ENCODE measurements at places on chromosomes 3 and 15.

DNA sequence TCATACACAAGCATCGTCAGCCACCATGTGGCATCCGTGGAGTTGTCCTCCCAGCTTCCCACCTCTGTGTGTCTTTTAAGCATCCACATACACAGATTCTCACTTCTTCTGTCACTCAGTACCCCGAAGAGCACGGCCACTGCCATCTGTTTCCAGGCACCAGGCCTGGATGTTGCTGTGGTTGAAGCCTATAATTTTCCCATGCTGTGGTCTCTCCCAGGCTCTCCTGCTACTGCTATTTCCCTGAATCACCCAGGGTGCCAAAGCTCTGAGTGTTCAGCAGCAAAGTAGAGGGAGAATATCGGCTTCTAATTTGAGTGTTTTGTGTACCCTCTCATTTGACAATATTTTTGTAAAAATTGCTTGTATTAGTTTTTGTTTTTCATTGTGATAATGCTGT lies 265.7 kb downstream of the DIPK2A start:
- no peak for DNase-seq

DNA sequence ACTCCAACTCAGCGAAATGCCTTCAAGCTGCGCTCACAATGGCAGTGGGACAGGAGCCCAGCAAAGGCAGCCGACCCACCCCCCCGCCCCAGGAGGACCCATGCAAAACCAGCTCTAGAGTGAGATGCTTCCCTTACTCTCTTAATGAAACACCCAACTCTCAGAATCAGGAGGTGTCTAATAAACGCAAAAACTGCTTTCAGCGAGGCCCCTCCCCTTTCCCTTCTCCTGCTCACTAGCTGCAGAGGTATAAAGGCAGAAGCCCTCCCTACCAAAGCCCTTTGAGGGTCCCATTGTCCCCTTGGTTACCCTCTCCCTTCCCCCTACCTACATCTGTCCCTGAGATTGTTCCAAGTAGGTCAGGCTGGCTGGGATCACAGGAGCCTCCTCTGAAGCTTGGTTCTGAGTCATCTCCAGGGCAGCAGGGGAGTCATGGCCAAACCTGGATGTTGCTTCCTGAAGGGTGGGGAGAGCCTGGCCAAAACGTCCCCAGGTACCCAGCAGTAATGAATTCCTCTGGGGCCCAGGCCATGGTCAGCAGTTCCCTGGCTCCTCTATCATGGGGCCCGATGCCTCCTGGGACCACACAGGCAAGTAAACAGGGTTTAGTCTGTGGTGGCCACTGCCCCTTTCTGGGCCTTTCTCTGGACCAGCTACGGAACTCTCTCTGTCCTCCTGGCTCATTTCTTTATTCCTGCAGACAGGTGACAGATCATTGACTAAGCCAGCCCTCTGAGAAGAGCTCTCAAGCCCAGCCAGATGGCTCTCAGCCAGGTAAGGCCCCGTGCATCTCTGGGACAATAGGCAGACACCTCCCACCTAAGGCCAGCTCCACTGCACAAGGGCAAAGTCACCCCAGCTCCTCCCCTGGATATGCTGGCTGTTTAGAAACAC lies 8.6 kb downstream of the KLHL25 start:
- DNase-seq, result peak; percentile 53

GRCh38 chr3:135349254-135349948 lies 554.3 kb downstream of the EPHB1 start:
- no peak for DNase-seq

- DNase-seq, result peak; percentile 47
Measured at GRCh38 chr15:74655424-74655823, 39.8 kb downstream of the CLK3 start.

- DNase-seq, result peak; percentile 19
Measured at GRCh38 chr3:51384055-51384725, 901 bp upstream of the MANF start.

- DNase-seq, result no peak
Measured at GRCh38 chr3:30439451-30440053, 166.8 kb upstream of the TGFBR2 start.

DNA sequence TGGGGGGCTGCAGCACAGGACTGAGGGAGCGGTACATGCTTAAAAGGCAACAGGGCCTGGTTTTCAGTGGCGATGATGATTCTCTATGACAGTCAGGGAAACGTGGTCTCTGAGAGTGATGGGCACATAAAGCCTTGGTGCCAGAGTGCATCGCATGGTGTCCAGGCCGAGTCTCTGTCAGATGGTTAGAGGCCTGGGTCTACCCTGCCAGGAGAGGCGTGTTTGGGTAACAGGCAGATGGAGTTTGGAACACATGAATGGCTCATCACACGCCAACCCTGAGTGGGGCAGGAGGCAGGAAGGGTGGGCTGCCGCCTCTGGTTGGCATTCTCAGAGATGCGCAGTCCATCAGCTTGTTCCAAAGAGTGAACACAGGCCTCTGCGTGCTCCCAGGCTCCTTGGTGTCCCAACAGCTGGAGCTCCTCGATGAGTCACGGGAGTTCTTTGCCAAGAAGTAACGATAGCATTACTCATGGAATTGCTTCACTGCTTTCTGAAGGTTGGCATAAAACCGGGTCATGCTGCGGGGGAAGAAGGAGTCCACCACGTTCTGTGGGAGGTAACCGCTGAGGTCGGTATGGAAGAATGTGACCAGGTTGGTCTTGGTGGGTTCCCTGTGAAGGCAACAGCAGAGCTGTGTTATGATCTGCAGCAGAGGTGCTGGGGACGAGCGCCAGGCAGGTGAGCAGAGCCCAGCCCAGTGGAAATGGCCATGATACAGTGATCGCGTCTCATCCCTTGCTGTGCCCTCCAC lies 11.0 kb downstream of the STARD5 start:
- DNase-seq, result peak; percentile 97

DNA sequence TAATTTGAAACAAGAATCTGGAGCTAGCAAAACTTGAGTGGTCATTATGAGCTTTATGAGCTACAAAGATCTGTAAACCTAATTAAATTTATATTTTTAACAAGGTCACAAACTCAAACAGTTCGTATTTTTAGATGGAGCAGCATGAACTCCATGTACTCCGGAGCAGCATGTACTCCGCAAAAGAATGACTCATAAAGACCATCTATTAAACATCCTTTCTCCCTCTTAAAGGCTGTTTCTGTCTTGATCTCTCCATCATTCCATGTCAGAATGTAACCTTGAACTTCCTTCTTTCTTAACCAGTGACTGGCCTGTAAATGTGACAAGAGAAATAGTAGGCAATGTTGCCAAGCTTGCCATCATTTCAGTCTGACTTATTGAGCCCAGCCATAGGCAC lies 696.9 kb downstream of the ZNF385D start:
- DNase-seq, result no peak

GRCh38 chr15:41691471-41691870 lies 31.3 kb downstream of the MGA start:
- no peak for DNase-seq

DNA sequence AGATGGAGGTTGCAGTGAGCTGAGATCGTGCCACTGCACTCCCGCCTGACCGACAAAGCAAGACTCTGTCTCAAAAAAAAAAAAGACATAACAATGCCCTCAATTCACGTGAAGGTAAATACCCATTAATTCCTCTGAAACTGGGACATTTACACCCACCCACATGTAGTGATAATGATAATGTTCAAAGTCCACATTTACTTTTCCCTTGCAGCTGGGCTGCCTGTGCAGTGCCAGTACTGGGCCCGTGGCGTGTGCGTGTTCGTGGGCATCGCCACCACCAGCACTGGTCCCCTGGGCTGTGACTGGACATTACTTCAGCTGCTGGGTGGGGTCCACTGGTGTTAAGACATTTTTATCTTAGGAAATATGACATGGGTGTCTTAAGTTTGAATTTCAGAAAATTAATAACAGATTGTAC lies 123.6 kb downstream of the SLC25A26 start:
- no peak for DNase-seq

GRCh38 chr3:8446845-8447244 lies 54.8 kb upstream of the LMCD1 start:
- DNase-seq, result peak; percentile 39

- no peak for DNase-seq
Measured at GRCh38 chr3:168416446-168416845, 320.7 kb upstream of the GOLIM4 start.

DNA sequence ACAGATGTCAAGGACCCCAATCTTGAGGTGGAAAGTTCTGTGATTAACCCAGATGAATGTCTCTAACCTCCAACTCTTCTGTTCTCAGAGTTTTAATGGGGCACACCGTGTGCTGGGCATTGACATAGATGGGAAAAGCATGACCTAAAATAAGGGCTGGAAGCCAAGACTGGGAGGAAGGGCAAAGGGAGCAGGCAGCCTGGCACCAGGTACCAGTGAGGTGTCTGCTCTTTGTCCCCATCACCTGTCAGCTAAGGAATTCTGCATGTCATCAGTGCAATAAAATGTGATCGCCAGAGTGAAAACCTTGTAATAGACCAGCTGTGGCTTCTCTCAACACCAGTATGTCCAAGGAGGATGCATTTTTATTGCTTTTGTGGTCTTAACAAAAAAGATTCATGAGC lies 143.5 kb upstream of the TPM1 start:
- DNase-seq, result no peak

DNA sequence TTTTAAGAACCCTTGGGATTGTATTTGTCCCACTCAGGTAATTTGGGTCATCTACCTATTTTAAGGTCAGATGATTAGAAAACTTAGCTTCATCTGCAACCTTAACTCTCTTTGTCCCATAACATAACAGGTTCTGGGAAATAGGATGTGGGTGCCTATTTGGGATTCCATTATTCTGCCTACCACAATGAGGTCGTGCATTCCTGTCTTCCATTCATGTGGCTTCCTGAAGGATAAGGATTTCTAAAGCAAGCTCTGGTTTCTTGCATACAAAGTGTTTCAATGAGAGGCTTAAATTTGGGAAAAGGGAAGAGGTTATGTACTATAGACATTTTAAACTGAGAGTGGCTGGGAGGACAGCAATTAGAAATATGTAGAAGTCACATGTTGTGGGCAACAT lies 190.3 kb downstream of the MCTP2 start:
- DNase-seq, result no peak

DNA sequence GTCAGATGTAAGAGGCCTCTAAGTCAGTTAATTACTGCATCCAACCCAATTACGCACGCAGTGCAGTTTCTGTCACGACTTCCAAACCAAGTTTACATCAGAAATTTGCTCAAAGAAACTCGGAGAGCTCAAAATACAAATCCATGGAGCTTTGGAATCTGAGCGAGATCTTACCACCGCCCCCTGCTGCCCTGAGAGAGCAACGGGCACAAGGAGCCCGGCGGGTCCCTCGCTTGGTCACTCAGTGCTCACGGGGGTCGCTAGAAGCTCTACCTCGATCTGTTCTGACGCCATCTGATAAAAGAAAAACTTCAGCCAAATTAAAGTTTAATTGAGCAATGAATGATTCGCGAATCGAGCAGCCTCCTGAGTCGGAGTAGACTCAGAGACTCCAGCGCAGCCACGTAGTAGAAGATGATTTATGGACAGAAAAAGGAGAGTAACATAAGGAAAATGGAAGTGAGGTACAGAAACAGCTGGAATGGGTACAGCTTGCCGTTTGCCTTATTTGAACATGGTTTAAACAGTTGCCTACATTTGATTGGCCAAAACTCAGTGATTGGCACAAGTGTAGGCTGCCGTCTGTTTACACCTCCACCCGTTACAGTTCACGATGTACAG lies 232.7 kb upstream of the ATP10A start:
- DNase-seq, result no peak

DNA sequence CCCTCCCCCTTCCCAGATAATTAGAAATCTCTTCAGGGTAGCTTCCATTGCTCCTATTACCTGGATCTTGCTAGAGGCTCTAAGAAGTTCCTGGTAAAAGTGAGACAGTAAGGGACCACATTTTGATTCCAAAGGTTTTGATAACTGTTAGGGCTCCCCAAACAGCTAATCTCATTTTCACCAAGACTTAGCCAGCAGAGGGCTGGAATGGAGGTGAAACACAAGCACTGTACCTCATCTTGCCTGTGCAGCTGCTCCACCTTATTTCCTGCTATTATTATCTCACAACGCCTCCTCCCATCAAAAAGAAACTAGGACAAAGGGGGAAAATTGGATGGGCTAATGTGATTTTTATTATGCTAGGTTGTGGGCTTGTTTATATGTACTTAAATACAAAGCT lies 7.3 kb downstream of the SETD5 start:
- DNase-seq, result no peak

- no peak for DNase-seq
Measured at GRCh38 chr3:190614226-190615059, 100.6 kb downstream of the IL1RAP start.

DNA sequence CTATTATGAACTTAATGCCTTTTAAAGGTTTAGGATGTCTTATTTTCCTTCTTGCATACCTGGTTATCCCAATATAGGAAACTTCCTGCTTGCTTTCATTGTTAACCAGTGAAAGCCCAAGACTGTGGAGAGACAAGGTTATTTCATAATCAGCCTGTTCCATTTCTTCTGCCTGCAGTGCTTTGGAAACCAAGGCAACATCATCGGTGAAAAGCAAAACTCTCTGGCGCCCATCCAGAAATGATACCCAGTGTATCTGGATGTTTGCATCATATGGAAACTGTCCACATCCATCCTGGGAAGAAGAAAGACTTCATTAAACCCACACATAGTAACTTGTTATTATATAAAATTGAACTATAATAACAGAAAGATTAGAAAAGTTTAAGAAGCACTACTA lies 170.1 kb downstream of the VPS13C start:
- no peak for DNase-seq

- peak; percentile 9 for DNase-seq
Measured at GRCh38 chr3:15439476-15439875, 12.1 kb downstream of the EAF1 start.

GRCh38 chr3:115423170-115423569 lies 200.1 kb upstream of the GAP43 start:
- DNase-seq, result peak; percentile 17

DNA sequence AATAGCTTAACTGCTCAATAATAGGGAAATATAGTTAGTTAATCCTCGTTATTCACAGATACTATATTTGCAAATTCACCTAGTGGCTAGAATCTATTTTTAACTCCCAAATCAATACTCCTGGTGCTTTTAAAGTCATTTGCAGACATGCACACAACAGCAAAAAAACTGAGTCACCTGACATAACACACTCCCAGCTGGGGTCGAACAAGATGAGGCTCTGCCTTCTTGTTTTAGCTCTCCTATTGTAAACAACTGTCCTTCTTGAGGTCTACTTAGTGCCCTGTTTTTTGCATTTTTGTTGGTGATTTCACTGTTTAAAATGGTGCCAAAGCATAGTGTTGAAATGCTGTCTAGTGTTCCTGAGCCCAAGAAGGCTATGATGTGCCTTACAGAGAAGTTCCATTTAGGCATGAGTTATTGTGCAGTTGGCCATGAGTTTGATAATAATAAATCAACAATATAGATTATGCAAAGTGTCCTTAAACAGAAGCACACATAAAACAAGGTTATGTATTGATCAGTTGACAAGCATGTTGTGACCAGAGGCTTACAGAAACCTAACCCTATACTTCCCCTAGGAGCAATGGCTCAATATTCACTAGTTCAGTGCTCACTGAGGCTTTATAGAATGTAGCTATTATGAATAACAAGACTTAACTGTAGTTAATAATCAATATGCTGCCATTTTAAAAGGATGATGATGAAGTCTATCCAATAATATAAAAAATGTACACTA lies 18.6 kb downstream of the MAP3K13 start:
- no peak for DNase-seq

GRCh38 chr15:88792342-88793282 lies 10.6 kb upstream of the ACAN start:
- DNase-seq, result no peak
